ENCODE measurements at places on chromosomes 2 and 18. TPM values are rescaled to one million over a fixed set of nuclear protein-coding genes. Genes with fewer than 3 reads are reported as not detected.
A peak's percentile ranks its signal among the peaks of the same experiment; 100 is the strongest.

DNA sequence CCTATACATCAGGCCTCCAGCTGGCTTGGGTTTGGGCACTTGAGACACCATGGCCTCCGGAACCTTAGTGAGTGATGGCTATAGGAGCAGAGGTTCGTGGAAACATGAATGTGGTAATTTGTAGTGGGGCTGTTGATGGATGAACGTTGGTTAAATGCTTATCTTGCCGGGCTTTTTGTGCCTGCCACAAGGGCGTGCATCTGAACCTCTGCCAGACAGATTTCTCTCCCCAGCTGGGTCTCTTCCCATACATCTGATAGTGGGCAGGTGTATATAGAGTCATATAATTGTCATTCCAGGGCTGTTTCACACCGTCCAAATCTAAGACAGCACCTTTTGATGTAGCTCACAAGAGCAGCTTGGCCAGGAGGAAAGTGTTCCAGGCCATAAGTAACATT lies 14.7 kb downstream of the LAMA3 start:
- no peak for DNase-seq

DNA sequence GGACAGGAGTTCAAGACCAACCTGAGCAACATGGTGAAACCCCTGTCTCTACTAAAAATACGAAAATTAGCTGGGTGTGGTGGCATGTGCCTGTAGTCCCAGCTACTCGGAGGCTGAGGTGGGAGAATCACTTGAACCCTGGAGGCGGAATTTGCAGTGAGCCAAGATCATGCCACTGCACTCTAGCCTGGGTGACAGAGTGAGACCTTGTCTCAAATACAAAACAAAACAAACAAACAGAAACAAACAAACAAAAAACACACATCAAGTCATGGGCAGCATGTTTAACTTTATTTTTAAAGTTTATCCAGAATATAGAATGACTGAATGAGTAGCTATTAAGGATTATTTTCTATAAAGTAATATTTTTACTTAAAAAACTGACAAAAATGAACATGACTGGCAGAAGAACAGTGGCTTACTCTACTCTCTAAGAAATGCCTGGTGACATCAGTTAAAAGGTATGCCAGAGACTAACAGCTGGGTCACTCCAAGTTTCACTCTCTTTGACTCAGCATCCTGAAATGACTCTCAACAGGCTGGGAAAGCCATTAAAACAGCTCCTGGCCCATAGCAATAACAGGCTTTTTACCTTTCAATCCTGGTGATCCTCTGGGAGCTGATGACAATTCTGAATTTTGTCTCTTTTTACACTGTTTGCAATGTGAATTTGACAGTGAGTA lies 281.6 kb upstream of the STON1 start:
- no peak for DNase-seq

Gene LTBP1
- total RNA-seq, result 81.2 TPM

- no peak for DNase-seq
Observed at GRCh38 chr2:195333869-195334268, 323.2 kb upstream of the SLC39A10 start.

GRCh38 chr18:69763002-69763401 lies 184.7 kb downstream of the CD226 start:
- no peak for DNase-seq

Gene SP140L
- total RNA-seq, result 24.9 TPM

GRCh38 chr18:73942081-73942625 lies 205.5 kb downstream of the FBXO15 start:
- no peak for DNase-seq

- DNase-seq, result no peak
Observed at GRCh38 chr2:21006423-21007128, 37.3 kb downstream of the APOB start.

Gene ALPP
- 14.1 TPM for total RNA-seq

- no peak for DNase-seq
Observed at GRCh38 chr18:51537487-51537886, 340.0 kb upstream of the MEX3C start.

Gene STAT4
- total RNA-seq, result 4.5 TPM

Gene SF3B1
- 203 TPM for total RNA-seq

Gene POU3F3
- total RNA-seq, result not detected

GRCh38 chr2:216678098-216678465 lies 17.3 kb downstream of the IGFBP5 start:
- no peak for DNase-seq

DNA sequence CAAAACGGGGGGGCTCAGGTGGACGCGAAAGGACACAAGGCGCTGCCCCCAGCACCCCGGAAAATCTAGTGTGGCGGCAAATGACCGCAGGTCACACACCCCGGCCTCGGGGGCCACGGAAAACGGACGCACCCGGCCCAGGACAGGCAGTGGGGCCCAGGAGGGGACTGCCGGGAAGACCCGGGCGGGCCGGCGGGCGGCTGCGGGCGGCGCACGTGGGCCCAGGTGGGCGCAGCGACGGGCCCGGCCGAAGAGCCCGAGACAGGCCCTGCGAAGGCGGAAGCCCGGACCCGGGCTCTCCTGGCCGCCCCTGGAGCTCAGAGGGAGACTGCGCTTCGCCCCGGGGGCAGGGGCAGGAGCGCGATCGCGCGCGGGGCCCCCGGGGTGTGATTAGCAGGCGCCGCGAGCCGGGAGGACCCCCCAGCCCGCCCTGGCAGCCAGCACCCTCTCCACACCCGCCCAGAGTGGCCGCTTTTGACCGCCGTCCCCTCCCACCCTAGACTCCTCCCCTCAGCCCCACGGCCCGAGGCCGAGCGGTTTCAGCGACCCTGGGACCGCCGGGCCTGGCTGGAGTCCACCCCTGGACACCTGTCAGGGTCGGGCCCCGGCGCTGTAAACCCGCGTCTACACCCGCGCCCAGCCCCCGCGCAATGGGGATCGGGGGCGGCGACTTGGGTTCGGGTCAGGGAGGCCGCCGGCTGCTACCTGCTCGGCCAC lies 773 bp downstream of the MBP start:
- peak; percentile 80 for DNase-seq

Gene CYP27C1
- 0.12 TPM for total RNA-seq

DNA sequence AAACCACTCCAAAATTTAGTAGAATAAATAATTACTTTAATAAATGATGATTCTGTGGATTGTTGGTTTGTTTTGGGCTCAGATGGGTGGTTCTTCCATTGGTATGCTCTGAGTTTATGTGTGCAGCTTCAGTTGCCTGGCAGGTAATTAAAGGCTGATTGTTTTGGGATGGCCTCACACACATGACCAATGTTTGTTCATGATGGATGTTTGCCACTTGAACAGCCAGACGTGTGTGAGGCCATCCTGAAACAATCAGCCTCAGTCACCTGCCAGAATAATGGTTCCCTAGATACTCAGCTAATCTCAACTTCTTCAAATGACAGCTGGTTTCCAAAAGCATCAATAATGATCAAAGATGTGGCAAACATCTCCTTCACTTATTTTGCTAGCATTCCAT lies 352.5 kb upstream of the GULP1 start:
- DNase-seq, result no peak

Gene HDHD2
- 38.9 TPM for total RNA-seq

Gene UGT1A5
- total RNA-seq, result not detected

GRCh38 chr2:203489531-203489930 lies 45.6 kb downstream of the RAPH1 start:
- DNase-seq, result no peak

DNA sequence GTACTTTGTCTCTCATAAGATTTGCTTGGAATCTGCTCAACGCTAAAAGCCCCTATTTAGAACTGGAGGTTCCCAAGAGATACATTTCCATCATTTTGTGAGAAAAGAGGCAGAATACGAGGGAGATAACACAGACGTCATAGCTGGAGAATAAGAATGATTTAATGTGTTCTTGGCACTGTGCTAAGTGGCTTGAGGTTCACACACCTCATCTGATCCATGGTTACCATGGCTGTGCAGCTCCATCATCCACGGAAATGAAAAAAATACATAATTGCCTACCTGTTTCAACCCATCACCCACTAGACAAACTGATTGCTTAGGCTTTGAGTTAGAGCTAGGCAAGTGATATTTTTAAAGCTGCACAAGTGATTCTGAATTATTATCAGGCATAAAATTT lies 227.6 kb downstream of the SLC8A1 start:
- no peak for DNase-seq

DNA sequence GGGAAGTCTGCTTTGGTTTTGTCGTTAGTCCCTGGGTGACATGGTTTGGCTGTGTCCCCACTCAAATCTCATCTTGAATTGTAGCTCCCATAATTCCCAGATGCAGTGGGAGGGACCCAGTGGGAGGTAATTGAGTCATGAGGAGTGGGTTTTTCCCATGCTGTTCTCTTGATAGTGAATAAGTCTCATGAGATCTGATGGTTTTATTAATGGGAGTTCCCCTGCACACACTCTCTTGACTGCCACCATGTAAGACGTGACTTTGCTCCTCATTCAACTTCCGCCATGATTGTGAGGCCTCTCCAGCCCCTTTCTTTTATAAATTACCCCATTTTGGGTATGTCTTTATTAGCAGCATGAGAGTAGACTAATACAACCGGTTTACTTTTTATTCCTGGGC lies 405.8 kb upstream of the ID2 start:
- DNase-seq, result no peak

Data from left lung (tissue), 14 donors.